ENCODE measurements at places on chromosomes 2 and 18.

DNA sequence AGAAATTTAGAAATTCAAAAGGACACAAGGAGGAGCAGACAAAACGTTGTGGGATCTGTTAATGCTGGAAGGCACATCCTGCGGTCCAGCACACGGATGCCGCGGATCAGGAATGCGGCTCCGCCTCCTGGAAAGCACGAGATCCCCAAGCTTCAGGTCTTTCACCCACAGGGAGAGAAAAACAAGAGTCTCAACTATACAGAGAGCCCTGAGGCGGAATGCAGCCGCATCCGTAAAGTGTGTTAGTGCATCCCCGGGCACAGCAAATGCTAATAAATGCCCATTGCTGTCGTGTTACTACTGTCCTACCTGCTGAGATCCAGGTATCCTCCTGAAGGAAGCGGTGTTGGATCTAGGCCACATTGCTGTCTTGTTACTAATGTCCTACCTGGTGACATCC, 303.9 kb downstream of the EIPR1 start:
- no peak for DNase-seq

DNA sequence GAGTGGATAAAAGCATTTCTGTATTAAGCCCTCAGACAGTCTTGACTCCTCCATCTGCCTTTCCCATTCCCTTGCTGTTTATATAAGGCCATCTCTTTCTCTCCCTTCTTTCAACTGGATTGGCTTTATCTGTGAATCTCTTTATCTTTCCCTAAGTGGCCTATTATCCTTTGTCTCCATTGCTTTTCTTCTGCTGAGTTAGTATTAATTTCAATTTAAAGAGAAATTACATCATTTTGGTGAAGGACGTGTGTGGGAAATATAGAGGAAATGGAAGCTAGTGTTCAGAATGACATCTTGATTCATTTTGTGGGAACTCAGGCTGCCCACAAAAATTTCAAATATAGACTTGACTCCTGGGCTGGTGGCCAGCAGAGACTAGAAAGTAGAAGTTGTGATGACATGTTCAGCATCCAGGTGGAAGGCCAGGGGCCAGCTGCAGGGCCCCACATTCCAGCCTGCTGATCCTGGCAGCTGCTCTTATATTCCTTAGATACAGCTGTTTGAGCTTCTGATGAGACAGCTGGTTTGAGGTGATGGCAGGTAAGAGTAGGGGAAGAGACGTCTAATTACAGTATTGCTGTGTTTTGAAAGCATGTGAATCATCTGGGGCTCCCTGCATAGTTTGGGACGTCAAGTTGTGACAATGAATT, 52.3 kb downstream of the DIS3L2 start:
- DNase-seq, result peak; percentile 10

DNA sequence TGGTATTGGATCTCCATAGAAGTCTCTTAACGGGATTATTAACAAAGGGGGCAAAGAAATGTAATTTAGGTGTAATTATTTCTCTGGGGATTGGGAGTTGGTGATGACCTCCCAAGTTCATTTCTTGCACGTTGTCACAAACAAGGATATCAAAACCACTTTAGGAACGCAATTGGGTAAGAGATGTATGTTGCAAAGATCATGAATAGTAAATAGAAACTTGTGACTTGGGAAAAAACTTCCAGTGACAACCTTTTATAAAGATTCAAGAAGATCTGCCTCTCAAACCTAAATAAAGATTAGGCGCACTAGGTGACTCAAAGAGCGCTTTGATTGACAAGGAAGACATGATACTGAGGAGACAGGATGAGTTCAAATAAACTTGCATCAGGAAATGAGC, 127.8 kb upstream of the TRIB2 start:
- DNase-seq, result no peak

- no peak for DNase-seq
These were observed 505.3 kb upstream of the SLC39A10 start for GRCh38 chr2:195151711-195152110.

GRCh38 chr2:60746318-60746717, 9.8 kb upstream of the PAPOLG start:
- DNase-seq, result no peak

DNA sequence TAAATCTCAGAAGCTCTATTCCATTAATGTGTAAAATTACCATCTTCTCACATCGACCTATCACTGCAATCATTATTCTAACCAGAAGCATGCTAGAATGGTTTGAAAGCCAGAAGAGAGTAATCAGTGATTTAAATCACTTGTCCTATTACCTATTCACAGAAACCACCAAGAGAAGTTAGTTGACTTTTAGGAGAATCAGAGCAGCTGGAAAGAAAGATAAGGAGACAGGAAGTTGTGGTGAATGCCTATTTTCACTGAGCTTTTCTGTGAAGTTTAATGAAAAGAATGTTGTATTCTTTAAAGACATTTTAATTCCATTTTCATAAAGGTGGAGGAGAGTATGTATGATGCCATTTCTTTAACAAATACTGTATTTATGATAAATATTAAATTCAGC, 352.6 kb upstream of the CRIM1 start:
- no peak for DNase-seq

DNA sequence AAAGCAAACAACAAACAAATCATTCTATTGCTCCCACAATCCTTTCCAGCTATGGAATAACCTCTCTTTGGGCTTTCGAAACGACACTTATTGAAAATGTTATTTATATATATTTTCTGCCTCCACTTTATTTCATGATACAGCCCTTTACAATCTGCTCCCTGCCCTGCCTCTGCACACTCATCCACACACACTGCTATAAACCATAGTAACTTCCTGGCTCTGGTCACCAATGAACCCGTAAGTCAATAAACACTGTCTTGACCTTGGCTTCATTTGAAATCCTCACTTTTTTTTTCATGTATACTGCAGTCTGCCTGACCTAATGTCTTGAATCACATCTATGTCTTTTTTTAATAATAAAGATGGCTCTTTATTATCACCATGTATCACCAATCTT, 161.5 kb downstream of the SLC39A10 start:
- DNase-seq, result no peak

GRCh38 chr2:72846171-72847095, 20.6 kb upstream of the EXOC6B start:
- DNase-seq, result peak; percentile 21

- no peak for DNase-seq
These were observed 133.6 kb downstream of the ALK start for GRCh38 chr2:29787473-29788465.

GRCh38 chr2:33516456-33516995, 40.1 kb downstream of the RASGRP3 start:
- DNase-seq, result no peak

- no peak for DNase-seq
These were observed 988 bp upstream of the RNF144A start for GRCh38 chr2:6916224-6916623.

DNA sequence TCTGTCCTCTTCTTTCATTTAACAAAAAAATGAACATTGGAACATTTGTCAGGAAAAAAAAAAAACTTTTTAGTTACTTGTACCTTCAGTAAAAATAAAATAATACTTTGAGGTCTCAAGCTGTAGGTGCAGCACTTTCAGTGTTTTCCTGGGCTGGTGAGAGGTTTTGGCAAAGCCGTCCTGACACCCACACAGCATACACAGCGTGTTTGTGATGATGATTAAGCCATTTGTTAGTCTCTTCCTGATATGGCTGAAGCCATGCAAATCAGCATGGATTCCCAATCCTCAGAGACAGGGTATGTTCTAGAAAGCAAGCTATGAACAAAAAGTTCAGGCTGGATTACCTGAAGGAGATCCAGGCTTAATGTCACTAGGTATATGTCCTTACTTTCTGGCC, 236.8 kb downstream of the ZNF516 start:
- no peak for DNase-seq

DNA sequence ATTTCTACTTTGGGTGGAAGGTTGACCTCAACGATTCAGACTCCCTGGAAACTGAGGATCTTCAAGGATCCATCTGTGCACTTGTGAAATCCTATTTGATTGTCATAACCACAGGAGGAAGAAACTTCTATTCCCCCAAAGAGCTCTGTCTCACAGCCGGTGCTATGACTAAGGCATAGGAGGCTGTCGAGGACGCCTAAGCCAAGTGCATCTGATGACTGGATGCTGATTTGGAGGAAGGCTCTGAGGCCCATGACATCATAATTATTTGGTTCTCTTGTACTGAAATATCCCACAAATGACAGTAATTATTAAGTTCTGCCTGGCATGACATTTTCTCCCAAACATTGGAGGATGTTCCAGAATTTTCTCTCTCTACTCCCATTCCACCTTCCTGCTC, 13.8 kb upstream of the KCNF1 start:
- DNase-seq, result no peak

- no peak for DNase-seq
These were observed 1.3 kb downstream of the LRRC30 start for GRCh38 chr18:7232218-7232617.

DNA sequence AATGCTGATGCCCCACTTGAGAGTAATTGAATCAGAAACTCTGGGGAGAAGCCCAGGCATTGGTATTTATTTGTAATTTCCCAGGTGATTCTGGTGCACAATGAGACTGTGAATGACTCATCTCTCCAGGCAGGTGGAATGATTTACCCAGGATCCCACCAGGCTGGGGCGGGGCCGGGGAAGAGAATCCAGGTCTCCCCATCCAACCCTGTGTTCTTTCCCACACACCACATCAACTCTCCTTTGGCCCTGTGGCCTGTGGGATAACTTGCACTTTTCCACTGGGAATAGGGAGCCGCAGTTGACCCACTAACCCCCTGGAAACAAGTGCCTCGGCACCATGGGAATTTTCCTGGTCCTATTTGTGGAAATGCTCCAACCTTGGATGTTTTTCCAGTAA, 409.8 kb downstream of the ZNF521 start:
- DNase-seq, result no peak

GRCh38 chr18:63001861-63002260, 286.5 kb downstream of the PHLPP1 start:
- no peak for DNase-seq

- peak; percentile 78 for DNase-seq
These were observed 14.2 kb downstream of the NIFK start for GRCh38 chr2:121722479-121722878.

GRCh38 chr2:179338681-179339080, 74.0 kb upstream of the SESTD1 start:
- DNase-seq, result no peak

DNA sequence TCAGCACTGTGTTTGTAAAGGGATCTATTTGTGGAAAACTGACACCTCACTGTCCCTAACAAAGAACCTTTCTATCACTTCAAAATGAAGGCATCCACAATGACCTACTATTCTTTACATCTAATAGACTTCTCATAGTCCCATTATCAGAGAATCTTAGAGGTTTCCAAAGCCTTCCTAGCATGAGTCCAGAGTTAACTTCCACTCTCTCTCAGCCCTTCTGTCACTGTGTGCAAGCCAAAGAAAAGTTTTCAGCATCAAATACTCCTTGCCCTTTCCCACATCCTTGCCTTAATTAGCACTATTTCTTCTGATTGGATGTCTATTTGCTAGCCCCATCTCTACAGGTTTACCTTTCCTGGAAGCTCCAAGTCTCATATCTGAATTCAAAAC, 178.5 kb downstream of the ERBB4 start:
- no peak for DNase-seq

GRCh38 chr18:63141778-63142176, 177.8 kb downstream of the BCL2 start:
- DNase-seq, result no peak

DNA sequence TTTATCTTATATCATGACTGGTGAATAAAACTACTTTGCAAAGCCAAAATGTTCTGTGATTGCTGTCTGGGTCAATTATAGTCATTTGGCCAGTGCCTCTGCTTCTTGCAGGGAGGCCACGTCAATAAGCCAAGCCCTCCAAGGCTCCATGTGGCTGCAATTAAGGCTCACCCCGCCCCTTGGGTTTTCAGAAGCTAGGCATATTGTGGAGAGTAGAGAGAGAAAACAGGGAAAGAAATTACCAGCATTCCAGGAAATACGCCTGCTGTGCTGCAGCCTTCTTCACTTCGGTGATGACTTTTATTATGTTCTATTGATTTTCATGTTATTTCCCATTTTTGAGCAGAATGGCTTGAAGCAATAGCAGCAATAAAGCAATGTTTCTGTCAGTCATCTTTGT, 319.7 kb downstream of the SOX11 start:
- no peak for DNase-seq

DNA sequence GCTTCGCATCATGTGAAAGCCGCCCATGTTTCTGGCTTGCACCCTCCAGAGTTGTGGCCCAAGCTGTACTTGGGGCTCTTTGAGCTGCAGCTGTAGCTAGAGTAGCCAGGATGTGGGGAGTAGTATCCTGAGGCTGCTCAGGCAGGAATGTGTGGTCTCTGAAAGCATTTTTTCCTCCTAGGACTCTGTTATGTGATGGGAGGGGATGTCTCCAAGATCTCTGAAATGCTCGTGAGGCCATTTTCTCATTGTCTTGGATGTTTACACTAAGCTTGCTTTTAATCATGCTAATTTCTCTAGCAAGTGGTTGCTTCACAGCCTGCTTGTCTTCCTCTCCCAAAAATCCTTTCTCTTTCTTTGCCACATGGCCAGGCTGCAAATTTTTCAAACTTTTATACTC, 687.6 kb downstream of the DCDC2C start:
- DNase-seq, result no peak

- no peak for DNase-seq
These were observed 64.5 kb upstream of the HDAC4 start for GRCh38 chr2:239465017-239466001.

DNA sequence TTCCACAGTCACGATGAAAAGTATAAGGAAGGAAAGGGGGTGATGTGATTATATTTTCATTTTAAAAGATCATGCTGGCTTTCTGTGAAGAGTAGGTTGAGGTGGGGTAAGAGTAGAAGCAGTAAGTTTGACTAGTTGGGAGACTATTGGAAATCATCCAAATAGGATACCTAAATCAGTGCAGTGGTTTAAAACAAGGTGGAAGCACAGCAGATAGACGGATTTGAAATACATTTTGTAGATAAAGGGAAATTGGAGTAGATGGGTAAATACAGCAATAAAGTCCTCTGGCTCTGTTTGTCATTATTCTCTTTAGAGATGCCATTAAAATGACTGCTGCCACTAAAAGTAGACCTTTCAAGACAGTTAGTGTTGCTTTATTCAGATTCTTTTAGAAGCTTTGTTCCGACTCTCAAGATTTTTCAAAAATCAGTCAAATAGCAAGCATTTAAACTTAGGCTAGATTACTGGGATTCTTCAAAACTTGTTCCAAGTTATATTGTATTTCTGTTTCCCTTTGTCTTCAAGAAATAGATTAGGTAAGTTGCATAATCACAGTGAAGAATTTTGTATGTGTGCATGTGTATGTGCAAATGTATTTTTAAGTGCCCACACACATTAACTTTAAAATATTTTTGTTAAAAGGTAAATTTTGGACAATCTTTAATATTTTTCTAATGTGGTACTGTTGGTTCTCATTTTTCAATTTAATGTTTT, 61.7 kb upstream of the DTNA start:
- DNase-seq, result no peak

- DNase-seq, result no peak
These were observed 800.9 kb downstream of the LRP1B start for GRCh38 chr2:141329964-141330363.

GRCh38 chr18:24982831-24983230, 369.1 kb downstream of the ZNF521 start:
- DNase-seq, result no peak

GRCh38 chr2:222915092-222915957, 54.5 kb downstream of the ACSL3 start:
- DNase-seq, result no peak

GRCh38 chr2:39434233-39434897, 2.7 kb downstream of the MAP4K3 start:
- DNase-seq, result no peak

GRCh38 chr2:165911231-165911630, 42.3 kb downstream of the TTC21B start:
- DNase-seq, result no peak

Measured in activated CD4-positive, alpha-beta T cell treated with anti-CD3 and anti-CD28 coated beads, Interleukin-10, Interleukin-2, amounts not matched to agents 100 ng/mL and 50 ng/mL, durations not matched to agents 16 hours and 8 hours (primary cell).